ENCODE measurements at places on chromosomes 5 and 9.

DNA sequence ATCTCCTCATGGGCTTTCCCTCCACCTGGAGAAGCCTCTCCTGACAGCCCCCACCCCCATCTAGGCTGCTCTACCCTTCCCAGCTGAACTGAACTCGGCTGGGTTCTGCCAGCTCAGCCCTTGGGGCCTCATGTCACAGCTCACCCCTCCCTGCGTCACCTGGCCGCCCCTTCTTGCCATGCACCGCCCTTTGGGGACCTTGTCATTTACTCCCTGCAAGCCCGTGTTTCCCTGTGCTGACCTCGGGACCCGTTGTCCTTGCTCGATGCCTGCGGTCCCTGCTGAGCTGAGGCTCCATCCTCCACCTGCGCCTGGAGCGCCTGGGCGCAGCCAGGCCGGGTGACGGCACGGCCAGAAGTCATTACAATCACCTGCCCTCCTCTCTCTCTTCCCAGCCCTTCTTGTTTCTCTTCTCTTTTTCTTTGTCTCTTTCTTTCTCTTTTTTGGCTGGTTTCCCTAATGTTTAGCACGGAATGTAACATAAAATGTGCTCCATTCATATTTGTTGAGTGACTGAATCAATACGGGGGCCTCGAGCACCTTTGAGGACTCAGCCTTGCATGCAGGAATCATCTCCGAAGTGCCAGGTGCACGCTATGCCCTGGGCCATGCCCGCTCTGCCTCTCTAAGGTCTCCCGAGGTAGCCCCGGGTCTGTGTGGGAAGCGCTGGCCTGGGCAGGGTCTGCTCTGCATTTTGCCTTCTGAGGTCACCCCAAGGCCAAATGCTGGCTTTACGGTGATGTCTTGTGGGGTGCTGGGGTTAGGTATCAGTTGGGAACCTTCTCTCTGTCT is 48.1 kb upstream of the COL5A1 start:
- DNase-seq: no peak

GRCh38 chr9:76810377-76810957 is 46.2 kb downstream of the PCA3 start:
- DNase-seq: no peak

DNA sequence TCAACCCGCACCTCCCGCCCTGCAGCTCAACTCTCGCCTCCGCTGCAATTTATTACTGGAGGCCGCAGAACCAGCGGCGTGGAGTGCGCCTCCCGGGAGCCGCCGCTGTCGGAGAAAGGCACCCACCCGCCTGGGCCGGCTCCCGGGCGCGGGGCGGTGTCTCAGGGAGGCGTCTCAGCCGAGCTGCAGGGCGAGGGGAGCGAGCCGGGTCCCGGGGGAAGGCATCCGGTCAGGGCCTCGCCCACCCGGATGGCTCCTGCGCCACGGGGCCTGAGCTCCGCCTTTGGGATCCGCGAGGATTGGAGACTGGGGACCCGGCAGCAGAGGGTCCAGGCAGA is 32.9 kb downstream of the TSPAN17 start:
- no peak for DNase-seq

- DNase-seq: no peak
Observed at GRCh38 chr5:100647461-100648230, 112.5 kb downstream of the FAM174A start.

DNA sequence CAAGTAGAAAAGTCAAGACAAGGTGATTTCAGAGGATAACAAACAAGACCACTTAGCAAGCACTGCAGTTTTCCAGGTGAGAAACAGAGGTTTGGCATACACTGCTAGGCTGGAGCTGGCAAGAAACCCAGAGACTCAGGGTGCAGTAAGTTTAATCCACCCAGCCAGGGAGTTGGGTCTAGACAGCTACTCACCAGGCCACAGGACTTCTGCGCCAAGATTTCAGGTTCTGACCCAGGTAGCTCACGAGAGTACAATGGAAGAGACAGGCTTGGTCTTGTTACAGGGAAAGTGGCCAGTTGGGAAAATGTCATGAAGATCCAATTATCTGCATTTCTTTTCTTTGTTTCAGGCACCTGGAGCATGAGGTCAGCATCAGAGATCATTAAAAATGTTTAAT is 9.8 kb downstream of the SMIM23 start:
- no peak for DNase-seq

GRCh38 chr5:152349683-152350526 is 55.2 kb downstream of the NMUR2 start:
- no peak for DNase-seq

GRCh38 chr9:104808035-104808614 is 44.2 kb downstream of the NIPSNAP3B start:
- no peak for DNase-seq
